ENCODE measurements at places on chromosomes 3 and 15.

- no peak for DNase-seq
These were observed 237.1 kb downstream of the EBLN2 start for GRCh38 chr3:73298243-73299183.

DNA sequence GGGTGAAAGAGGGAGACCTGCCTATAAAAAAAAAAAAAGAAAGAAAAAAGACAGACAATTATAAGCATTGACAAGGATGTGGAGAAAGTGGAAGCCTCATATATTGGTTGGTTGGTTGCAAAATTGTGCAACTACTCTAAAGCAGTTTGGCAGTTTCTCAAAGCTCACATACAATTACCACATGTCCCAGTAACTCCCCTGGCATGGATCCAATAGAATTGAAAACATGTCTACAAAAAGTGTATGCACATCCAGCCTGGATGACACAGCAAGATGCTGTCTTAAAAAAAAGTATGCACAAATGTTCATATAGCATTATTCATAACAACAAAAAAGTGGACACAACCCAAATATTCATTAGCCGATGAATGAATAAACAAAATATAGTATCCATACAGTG, 19.5 kb downstream of the SETMAR start:
- no peak for DNase-seq

DNA sequence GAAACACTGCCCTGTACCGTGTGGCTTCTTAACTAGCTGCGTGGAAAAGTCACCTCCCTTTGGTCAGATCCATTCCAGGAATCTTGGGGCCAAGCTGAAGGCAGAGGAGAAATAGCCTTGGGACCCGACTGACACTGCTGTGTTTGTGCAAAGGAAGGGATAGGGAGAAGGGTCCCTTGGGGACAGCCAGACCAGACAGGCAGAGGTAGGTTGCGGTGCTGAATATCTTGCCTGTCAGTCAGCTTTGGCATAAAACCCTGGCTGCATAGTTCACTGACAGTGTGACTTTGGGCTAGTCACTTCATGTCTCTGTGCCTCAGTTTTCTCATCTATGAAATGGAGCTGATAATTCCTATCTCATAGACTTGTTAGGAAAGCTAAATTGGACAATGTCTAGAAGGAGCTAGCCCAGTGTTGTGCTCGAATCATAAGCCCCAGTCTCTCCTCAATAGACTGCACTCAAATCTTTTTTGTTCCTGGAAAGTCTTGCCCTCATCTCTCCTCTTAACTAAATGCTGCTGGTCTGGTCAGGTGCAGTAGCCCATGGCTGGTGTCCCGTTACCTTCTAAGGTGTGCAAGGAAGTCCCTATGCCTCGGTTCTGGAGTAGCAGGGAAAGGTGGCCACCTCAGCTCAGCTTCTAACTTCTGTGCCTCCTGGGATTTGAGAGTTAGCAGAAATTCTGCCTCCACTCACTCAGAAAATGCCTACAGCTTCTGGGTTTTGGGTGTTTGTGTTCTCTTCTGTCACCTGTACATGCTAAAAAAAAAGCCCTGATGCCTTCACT, 25.8 kb downstream of the FGD5 start:
- DNase-seq, result no peak

- no peak for DNase-seq
These were observed 113.2 kb downstream of the EEFSEC start for GRCh38 chr3:128266453-128266852.

- peak; percentile 9 for DNase-seq
These were observed 50.0 kb downstream of the DHX30 start for GRCh38 chr3:47852604-47853602.

DNA sequence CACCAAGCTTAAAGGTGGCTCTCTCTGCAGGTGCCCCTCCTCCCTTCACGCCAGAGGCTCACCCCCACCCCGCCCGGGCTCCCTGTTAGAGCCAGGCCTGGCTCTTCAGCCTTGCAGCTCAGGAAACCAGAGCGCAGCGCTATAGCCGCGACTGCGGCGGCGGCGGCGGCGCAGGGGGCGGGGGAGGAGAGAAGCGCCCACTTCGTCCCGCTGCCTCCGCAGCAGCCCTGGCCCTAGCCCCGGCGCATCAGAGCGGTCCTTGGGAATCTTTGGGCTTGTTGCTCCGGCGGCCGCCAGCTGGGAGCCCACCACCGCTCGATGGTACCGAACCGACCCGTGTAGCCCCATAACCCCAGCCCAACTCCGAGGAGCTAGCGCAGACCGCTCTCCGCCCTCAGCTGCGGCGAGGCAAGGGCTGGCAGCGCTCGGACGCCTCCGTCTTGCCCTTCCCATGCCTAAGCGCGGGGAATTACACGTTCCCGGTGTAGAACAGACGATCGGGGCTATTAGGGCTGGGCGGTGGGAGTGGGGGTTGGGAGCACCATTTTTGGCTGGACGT, 1.2 kb downstream of the RASGRF1 start:
- DNase-seq, result no peak

DNA sequence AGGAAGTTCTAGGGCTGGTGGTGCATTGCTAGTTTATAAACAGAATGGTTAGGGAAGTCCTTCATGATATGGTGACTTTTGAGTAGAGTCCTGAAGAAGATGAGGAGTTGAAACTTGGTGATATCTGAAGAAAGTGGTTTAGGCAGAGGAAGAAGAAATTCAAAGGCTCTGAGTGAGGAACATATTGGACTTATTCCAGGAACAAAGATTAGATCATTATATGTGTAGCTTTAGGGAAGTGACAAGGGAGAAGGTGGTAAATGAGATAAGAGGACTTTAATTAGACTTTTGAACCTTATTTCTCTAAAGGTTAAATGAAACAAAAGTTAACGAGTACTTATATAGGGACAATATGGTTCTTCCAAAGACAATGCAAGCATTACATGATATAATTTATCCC, 286.7 kb downstream of the DOCK3 start:
- no peak for DNase-seq

GRCh38 chr15:74782259-74783071, 585 bp downstream of the CSK start:
- peak; percentile 50 for DNase-seq
